Ascending aorta (tissue), 2 donors: ENCODE measurements at places on chromosomes 2 and 18. TPM values are rescaled to one million over a fixed set of nuclear protein-coding genes. Genes with fewer than 3 reads are reported as not detected.

DNA sequence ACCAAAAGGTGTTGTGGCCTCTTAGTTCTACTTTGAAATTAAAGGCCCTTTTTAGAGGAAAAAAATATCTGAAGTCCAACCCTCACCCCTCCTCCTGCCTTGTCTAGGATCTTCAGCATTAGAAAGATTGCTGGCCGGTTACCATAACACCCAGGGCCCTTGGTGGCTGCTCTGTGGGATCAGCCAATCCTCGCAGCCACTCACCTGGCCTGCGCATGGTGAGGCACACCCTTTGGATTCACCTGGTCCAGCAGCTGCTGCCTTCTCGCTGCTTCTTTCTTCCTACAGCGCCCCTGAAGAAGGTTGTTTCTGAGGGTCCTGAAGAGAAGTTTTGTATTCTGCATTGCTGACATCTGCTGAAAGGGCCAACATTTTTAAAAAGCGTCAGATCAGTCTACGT is 25.2 kb downstream of the DYTN start:
- no peak overlapping the region for H3K27ac ChIP-seq
- no peaks in the 10 kb centered on the region for H3K4me1 ChIP-seq
- no peaks in the 10 kb centered on the region for H3K36me3 ChIP-seq
- no peak for DNase-seq
- H3K27me3 ChIP-seq: no peaks in the 10 kb centered on the region

GRCh38 chr2:190199530-190199929 is 120.1 kb downstream of the HIBCH start:
- no peak overlapping the region for H3K4me3 ChIP-seq
- H3K36me3 ChIP-seq: peaks cover 16% of the 10 kb centered on the region
- DNase-seq: no peak
- H3K4me1 ChIP-seq: no peaks in the 10 kb centered on the region

GRCh38 chr2:158761621-158762020 is 33.5 kb upstream of the DAPL1 start:
- no peak overlapping the region for H3K27ac ChIP-seq
- no peaks in the 10 kb centered on the region for H3K36me3 ChIP-seq
- no peak overlapping the region for H3K4me3 ChIP-seq
- H3K27me3 ChIP-seq: no peaks in the 10 kb centered on the region
- DNase-seq: no peak
- H3K4me1 ChIP-seq: no peaks in the 10 kb centered on the region

GRCh38 chr2:186595219-186595618 is 5.4 kb downstream of the ITGAV start:
- H3K36me3 ChIP-seq: no peaks in the 10 kb centered on the region
- no peak for DNase-seq
- H3K4me3 ChIP-seq: no peak overlapping the region
- peaks cover 29% of the 10 kb centered on the region for H3K4me1 ChIP-seq
- no peaks in the 10 kb centered on the region for H3K27me3 ChIP-seq

GRCh38 chr2:173991856-173992588 is 26.8 kb upstream of the SP3 start:
- H3K4me1 ChIP-seq: peaks cover 54% of the 10 kb centered on the region
- DNase-seq: peak; percentile 12
- no peaks in the 10 kb centered on the region for H3K36me3 ChIP-seq
- no peaks in the 10 kb centered on the region for H3K27me3 ChIP-seq
- H3K4me3 ChIP-seq: peak overlapping the region; percentile 28

DNA sequence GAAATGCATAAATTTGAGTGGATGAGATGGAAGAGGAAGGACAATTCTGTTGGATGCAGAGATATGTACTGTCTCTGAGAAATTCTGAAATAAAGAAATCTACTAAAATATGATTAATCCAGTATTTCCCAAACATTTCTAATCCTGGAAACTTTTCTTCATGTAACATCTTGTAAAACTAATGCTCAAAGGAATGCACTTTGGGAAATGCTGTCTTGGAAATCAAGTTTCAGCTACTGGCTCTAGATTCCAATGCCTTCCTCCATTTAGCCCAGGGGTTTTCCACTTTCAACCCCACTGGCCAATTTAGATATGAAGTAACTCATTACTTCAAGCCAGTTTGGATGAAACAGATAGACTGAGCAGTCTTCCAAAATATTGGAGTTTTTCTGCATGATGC is 355.1 kb downstream of the TXNL1 start:
- H3K36me3 ChIP-seq: no peaks in the 10 kb centered on the region
- no peak for DNase-seq
- no peak overlapping the region for H3K27ac ChIP-seq
- H3K4me3 ChIP-seq: no peak overlapping the region
- H3K4me1 ChIP-seq: no peaks in the 10 kb centered on the region

GRCh38 chr18:63099848-63100629 is 219.5 kb downstream of the BCL2 start:
- no peak overlapping the region for H3K27ac ChIP-seq
- no peak overlapping the region for H3K4me3 ChIP-seq
- H3K27me3 ChIP-seq: no peaks in the 10 kb centered on the region
- H3K4me1 ChIP-seq: no peaks in the 10 kb centered on the region
- no peaks in the 10 kb centered on the region for H3K36me3 ChIP-seq

Gene GPC1
- total RNA-seq: 123 TPM
